NCI-H460 (cell line): ENCODE measurements at places on chromosomes 4 and X. TPM values are rescaled to one million over a fixed set of nuclear protein-coding genes. Genes with fewer than 3 reads are reported as not detected.

Gene FIP1L1
- 57.1 and 59.0 TPM in 2 replicates for total RNA-seq

Gene CLCN3
- total RNA-seq = 45.0 and 48.9 TPM in 2 replicates

Gene STAG2
- total RNA-seq = 124 and 136 TPM in 2 replicates

Gene CXCL3
- total RNA-seq = 11.1 and 12.8 TPM in 2 replicates

Gene GATA1
- not detected in 2 replicates for total RNA-seq

Gene PRKG2
- 2.9 and 3.3 TPM in 2 replicates for total RNA-seq

Gene CFI
- total RNA-seq = not detected in 2 replicates

Gene SERPINA7
- not detected in 2 replicates for total RNA-seq

Gene CLDN34
- total RNA-seq = not detected in 2 replicates

Gene ADH7
- not detected in 2 replicates for total RNA-seq

Gene PTCHD1
- 4.0 and 4.7 TPM in 2 replicates for total RNA-seq

Gene OTUD4
- total RNA-seq = 16.7 and 19.2 TPM in 2 replicates

Gene ADH4
- not detected in 2 replicates for total RNA-seq

Gene PNMA3
- total RNA-seq = not detected in 2 replicates

Gene KLHL13
- total RNA-seq = 2.7 and 5.3 TPM in 2 replicates

Gene NLGN4X
- not detected in 2 replicates for total RNA-seq

Gene CDKL2
- 1.1 and 2.2 TPM in 2 replicates for total RNA-seq

Gene RHOXF1
- total RNA-seq = not detected in 2 replicates

Gene MAGEA8
- not detected in 2 replicates for total RNA-seq

Gene LRCH2
- 0.06 and 0.07 TPM in 2 replicates for total RNA-seq

Gene VGLL1
- not detected in 2 replicates for total RNA-seq

Gene EDA2R
- 30.6 and 32.2 TPM in 2 replicates for total RNA-seq

Gene CCDC160
- total RNA-seq = not detected in 2 replicates

Gene BTK
- total RNA-seq = 0.05 TPM in 1 of 2 replicates, not detected in the other

Gene S100P
- total RNA-seq = 169 and 210 TPM in 2 replicates

Gene PYURF
- 85.4 and 86.1 TPM in 2 replicates for total RNA-seq

Gene PDZD4
- 1.1 and 1.4 TPM in 2 replicates for total RNA-seq

Gene SHOX
- total RNA-seq = not detected in 2 replicates

Gene PRRG3
- total RNA-seq = not detected in 2 replicates

Gene GK
- 10.4 and 15.4 TPM in 2 replicates for total RNA-seq

Gene SPANXN4
- total RNA-seq = 34.8 and 37.5 TPM in 2 replicates

Gene FAT1
- 83.1 and 87.5 TPM in 2 replicates for total RNA-seq

Gene MTTP
- 0.05 TPM in 1 of 2 replicates, not detected in the other for total RNA-seq

Gene TIMM17B
- 82.3 and 102 TPM in 2 replicates for total RNA-seq

Gene TCEAL5
- not detected in 2 replicates for total RNA-seq
